ENCODE measurements at places on chromosomes 11 and 22.

DNA sequence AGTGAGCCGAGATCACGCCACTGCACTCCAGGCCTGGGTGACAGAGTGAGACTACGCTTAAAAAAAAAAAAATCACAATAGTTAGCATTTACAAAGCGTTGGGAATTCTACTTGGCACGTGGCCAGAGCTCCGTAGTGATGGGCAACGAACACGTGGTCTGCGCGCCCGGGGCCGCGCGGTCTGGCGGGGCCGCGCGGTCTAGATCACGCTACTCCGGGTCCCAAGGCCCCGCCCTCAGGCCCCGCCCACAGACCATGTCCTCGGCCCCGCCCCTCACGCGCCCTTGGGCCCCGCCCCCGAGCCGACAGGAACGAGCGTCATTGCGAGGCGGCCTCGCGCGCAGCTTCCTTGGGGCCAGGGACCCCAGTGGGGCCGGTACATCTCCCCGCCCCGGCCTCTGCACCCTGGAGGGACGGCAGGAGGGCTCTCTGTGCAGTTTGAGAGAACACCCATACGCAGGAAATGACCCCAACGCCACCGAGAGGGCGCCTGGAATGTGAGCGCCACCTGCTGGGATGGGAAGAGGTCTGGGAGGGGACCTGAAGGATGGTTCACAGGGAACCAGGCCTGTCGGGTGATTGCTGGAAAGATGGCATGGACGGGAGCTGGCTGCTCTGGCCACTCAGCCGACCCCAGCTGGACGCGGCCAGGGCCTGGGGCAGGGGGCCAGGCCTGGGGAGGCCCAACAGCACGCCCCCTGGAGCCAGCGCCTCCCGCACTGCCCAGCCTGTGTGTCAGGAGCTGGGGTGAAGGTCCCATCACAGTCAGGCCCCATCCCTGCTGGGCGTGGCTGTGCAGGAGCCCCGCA, 2.0 kb upstream of the PTDSS2 start:
- DNase-seq, result peak; percentile 90

DNA sequence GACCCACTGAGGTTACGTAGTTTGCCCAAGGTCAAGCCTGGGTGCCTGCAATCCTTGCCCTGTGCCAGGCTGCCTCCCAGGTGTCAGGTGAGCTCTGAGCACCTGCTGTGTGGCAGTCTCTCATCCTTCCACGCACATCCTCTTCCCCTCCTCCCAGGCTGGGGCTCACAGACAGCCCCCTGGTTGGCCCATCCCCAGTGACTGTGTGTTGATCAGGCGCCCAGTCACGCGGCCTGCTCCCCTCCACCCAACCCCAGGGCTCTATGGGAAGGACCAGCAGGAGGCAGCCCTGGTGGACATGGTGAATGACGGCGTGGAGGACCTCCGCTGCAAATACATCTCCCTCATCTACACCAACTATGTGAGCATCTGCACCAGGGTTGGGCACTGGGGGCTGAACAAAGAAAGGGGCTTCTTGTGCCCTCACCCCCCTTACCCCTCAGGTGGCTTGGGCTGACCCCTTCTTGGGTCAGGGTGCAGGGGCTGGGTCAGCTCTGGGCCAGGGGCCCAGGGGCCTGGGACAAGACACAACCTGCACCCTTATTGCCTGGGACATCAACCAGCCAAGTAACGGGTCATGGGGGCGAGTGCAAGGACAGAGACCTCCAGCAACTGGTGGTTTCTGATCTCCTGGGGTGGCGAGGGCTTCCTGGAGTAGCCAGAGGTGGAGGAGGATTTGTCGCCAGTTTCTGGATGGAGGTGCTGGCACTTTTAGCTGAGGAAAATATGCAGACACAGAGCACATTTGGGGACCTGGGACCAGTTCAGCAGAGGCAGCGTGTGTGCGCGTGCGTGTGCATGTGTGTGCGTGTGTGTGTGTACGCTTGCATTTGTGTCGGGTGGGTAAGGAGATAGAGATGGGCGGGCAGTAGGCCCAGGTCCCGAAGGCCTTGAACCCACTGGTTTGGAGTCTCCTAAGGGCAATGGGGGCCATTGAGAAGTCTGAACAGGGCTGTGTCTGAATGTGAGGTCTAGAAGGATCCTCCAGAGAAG, 1.6 kb downstream of the GSTP1 start:
- no peak for DNase-seq

GRCh38 chr11:46247090-46247489, 30.4 kb upstream of the CREB3L1 start:
- no peak for DNase-seq

GRCh38 chr22:41523464-41524221, 20.6 kb downstream of the POLR3H start:
- no peak for DNase-seq

DNA sequence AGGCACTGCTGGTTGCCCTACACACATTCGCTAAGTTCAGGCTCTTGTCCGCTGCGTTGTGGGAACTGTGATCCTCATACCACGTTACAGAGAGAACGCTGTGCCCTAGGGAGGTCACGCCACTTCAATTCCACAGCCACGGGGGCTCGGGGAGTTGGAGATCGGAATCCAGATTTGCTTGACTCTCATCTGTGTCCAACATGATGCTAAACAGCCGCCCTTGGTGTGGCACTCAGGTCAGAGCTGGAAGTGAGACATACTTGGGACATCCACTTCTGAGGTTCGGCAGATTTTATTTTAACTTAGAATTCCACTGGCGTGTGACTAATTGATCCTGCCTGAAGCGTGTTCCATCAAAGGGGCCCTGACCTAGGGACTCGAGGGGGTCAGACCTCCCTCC, 41.7 kb downstream of the RIBC2 start:
- DNase-seq, result no peak

DNA sequence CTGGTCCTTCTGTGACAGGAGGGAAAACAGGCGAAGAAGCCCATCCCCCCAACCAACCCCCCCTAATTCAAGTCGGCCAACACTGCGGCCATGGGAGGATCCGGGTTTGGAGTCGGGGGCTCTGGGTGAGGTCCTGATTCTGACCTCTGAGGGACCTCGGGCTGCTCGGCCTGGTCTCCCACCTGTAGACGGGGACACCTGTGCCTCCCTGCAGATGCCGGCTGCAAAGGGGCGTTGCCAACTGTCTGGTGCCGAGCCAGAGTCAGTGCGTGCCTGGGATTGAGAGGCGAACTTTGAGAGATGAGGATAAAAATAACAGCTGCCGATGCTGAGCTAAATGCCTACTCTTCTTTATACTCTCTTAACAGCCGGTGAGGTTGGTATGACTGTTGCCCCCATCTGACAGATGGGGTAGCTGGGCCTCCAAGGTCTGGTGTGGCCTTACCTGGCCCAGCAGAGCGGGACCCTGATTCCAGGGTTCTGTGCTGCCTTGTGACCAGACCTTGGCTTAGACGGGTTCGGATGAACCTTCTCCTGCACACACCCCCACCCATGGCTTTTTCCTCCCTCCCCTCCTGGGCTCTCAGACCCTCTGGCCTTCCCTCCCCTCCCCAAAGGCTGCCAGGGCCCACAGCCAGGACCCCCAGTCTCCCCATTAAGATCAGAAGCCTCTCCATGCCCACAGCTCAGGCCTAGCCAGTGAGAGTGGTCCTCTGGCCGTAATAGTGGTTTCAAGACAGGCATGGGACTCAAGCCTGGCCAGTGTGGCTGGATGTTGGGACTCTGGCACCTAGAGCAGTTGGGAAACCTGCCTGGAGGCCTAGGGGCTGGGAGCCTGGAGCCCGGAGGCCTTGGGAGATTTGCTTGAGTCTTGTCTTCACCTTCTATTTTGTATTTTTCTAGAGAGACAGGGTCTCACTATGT, 41.7 kb downstream of the KCNJ4 start:
- no peak for DNase-seq

All from central memory CD4-positive, alpha-beta T cell (primary cell).